ENCODE measurements at places on chromosomes 7 and 10.

DNA sequence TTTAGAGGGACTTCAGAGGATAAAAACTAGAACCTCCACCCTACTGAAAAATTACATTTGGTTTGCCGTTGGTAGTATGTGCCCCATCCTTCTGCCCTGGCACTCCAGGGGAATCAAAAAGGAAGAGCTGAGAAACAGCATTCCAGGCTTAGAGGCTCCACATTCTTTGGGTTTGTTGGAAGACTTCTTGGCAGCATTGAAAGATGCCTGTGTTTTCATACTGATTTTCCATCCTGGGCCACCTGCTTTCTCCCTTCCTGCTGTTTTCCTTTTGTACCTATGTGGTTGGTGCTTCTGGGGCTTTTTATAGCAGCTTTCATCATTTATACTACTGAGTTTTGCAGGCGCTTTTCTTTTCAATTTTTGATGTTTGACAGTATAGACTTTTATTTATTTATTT lies 61.7 kb downstream of the AUTS2 start:
- DNase-seq, result no peak

DNA sequence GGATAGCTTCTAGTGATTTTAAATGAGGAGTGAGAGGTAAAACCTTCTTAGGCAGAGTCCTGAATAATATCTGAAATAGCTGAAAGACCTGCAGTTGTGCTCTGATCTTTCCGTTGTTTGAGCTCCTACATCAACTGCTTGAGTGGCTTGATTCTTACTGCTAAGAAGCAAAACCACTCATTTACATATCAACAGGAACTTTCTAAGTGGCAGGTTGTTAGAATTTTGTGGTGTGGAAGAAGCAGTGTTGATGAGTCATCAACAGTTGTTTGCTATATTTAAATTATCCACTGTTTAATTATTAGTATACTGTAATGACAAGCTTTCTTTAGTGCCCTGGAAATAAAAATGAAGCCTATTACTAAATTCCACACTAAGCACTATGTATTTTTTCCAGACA lies 689.5 kb downstream of the DNAJB9 start:
- no peak for DNase-seq

- no peak for DNase-seq
Observed at GRCh38 chr10:104300002-104300735, 31.2 kb downstream of the GSTO2 start.

GRCh38 chr10:42979181-42979580 lies 97.7 kb upstream of the RET start:
- no peak for DNase-seq

DNA sequence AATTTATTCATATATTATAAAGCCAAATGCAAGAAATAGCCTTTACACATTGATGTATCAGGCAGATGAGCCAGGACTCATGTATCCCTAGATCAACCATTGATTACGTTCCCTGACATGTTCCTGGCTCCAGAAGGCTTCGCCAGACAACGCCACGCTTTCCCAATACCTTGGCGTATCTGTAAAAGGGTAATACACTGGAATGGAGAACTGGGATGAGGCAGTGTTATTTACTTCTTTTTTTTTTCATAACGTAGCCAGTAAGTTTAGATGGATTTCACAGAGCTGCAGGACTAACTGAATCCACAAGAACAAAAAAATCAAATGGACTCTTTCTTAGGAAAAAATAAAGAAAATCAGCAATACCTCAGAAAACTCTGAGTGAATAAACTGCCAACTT lies 588.1 kb upstream of the SEMA3D start:
- DNase-seq, result no peak

GRCh38 chr10:94210440-94211168 lies 152.1 kb downstream of the NOC3L start:
- no peak for DNase-seq

- DNase-seq, result no peak
Observed at GRCh38 chr7:82247814-82248433, 195.7 kb downstream of the CACNA2D1 start.

- peak; percentile 33 for DNase-seq
Observed at GRCh38 chr10:46524472-46525176, 31.8 kb downstream of the GPRIN2 start.

DNA sequence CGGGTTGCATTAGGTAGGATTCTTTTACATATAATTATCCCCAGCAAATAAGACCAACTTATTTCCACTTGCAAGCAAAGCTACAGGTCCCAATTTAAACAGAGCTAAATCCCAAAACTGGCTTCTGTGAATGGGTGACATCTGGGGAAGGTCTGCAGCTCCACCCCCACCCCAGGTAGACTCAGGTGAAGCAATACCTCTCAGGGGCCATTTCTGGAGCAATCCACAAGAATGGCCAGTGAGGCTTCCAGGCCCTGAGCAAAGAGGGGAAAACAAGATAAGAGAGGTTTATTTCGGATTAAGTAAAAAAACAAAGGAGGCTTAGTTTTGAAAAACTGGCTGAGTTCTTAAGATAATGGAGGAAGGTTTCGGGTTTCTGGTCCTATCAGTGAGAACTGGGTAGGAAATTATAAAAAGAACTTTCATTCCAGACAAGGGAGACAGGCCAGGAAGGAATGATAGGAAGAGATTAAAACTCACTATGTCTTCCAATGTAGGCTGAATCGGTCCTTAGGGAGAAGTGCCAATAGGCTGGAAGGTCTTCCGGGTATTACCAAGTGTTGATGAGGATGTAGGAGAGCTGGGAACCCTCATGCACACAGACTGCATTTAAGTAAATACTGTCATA lies 25.4 kb downstream of the SH3PXD2A start:
- no peak for DNase-seq

DNA sequence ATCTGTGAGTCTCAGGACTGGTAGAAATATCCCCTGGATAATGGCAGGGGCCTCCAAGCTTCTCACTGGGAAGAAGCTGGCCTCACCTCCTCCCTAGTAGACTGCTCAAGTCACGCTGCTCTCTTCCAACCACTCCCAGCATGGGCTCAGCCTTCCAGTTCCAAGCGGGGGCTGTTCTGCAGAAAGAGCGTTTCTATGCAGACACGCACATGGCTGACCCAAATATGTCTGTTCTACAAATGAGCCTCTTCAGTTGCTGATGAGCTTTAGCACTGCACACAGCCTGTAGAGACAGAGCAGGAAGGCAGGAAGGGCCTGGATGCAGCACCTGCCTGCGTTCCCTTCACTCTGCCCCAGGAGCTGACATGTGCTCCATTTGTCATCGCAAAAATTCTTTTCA lies 523.9 kb upstream of the MGMT start:
- no peak for DNase-seq

DNA sequence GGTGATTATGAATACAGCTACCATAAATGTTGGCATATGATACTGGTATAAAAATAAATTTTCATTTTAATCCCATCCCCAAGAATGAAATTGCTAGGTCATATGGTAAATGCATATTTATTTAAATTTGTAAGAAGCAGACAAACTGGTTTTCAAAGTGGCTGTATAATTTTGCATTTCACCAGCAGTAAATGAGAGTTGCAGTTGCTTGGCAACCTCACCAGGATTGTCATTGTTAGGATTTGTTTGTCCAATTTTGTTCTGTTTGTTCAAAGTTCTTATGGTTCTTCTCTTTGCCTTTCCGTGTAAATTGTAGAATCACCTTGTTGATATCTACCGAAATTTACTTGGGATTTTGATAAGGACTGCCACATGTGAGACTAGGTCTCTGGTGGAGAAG lies 237.4 kb downstream of the OTUD1 start:
- DNase-seq, result no peak

- no peak for DNase-seq
Observed at GRCh38 chr7:510131-510481, 9.5 kb downstream of the PDGFA start.

- DNase-seq, result no peak
Observed at GRCh38 chr10:89887830-89888229, 186.4 kb downstream of the KIF20B start.

- no peak for DNase-seq
Observed at GRCh38 chr10:29176845-29177832, 111.7 kb upstream of the LYZL1 start.

DNA sequence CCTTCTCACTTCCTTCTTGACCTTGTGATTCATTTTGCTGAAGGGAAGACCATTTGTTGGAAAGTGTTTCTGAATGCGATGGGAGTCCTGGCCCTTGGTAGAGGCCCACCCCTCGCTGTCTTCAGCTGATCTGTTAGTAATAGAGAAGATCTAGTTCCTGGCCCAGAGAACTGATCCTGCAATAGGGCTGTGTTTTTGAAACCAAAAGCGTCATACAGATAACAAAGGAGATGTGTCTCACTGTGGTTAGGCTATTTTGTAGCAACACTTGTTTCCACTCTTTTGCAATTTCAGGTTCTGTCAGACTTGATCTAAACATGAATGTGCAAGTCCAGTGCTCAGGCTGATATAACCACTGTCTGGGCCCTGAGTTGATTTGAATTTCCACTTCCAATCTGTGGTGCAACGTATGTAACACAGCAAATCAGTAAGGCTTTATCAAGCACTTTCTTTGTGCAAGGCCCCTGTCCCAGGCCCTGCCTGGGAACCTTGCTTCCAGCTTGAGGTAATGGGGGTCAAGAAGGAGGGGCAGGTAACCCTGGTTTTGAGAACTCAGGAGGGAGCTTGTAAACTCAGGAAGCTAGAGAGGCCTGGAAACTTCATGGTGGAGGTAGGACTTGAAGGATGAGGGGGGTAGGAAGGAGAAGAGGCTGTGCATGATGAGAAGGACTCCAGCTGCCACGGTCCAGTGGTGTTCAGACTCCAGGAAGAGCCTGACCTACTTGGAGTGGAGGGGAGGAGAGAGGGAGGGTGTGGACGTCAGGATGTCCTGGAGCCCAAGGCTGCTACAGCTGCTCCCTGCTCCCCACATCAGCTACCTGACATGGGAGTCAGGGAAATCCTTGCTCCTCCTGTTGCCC lies 42.2 kb upstream of the SRGN start:
- DNase-seq, result no peak

- DNase-seq, result no peak
Observed at GRCh38 chr10:126205486-126206205, 182.6 kb downstream of the ADAM12 start.

- peak; percentile 1 for DNase-seq
Observed at GRCh38 chr10:43048301-43049051, 28.4 kb upstream of the RET start.

DNA sequence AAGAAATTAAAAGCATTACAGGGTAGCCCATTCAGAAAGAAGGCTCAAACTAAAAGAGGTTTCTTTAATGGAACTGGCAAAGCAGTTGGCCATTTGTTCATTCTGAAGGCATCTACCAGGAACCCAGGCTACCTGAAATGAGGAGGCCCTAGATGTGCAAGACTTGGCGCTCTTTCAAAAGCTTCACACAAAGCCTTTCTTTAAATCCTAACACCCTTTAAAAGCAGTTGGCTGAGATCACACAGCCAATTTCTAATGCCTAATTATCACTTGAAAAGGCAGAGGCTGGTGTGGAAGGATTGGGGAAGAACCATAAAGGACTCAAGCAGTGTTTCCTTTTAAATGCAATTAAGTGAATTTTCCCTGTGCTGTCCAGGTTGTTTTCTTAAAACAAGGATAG lies 23.2 kb downstream of the PPP1R17 start:
- no peak for DNase-seq

DNA sequence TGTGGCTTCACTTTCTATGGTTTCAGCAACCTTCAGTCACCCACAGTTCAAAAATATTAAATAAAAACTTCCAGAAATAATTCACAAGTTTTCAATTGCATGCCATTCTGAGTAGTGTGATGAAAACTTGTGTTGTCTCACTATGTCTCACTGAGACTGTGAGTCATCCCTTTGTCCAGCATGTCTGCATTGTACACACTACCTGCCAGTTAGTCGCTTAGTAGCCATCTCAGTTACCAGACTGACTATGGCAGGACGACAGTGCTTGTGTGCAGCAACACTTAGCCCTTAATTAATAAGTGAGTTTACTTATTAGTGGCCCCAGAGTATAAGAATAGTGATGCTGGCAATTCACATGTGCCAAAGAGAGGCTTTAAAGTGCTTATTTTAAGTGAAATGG lies 22.5 kb downstream of the CCDC186 start:
- DNase-seq, result no peak

All from nephron progenitor cell (in vitro differentiated cells).